Activated CD4-positive, alpha-beta T cell treated with anti-CD3 and anti-CD28 coated beads, Interleukin-2, amount 50 U/mL, for 16 hours (primary cell): ENCODE measurements at places on chromosomes 1 and 21.

DNA sequence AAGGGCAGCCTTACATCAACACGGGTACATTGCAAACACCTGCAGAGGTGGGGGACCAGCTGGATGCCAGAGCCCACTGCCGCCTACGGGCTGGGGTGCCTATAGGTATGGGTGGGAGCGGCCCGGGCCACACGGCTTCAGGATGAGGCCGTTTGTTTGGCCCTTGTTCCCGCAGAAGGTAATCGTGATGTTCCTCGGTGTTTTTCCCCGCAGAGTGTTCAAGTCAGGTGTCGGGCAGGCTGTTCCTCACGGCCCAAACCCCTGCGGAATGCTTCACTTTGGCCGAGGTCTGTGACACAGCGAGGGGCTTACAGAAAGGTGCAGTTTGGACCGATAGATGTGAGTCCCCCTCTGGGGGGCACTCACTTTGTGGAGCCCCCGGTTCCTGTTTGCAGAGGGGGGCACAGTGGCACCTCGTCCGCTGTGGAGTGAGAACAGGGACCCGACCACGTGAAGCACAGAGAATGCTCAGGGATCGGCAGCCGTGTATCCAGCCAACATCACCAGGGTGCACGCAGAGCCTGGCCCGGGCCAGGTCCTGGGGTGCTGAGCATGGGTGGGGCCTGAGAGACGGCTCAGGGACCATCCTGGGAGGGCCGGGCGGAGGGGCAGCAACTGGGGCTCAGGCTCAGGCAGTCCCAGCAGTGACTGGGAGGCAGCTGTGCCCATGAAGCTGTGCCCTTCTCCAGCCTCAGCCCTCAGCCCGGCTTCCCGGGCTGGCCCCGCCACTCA is 453 bp upstream of the TTLL10 start:
- no peak for DNase-seq

DNA sequence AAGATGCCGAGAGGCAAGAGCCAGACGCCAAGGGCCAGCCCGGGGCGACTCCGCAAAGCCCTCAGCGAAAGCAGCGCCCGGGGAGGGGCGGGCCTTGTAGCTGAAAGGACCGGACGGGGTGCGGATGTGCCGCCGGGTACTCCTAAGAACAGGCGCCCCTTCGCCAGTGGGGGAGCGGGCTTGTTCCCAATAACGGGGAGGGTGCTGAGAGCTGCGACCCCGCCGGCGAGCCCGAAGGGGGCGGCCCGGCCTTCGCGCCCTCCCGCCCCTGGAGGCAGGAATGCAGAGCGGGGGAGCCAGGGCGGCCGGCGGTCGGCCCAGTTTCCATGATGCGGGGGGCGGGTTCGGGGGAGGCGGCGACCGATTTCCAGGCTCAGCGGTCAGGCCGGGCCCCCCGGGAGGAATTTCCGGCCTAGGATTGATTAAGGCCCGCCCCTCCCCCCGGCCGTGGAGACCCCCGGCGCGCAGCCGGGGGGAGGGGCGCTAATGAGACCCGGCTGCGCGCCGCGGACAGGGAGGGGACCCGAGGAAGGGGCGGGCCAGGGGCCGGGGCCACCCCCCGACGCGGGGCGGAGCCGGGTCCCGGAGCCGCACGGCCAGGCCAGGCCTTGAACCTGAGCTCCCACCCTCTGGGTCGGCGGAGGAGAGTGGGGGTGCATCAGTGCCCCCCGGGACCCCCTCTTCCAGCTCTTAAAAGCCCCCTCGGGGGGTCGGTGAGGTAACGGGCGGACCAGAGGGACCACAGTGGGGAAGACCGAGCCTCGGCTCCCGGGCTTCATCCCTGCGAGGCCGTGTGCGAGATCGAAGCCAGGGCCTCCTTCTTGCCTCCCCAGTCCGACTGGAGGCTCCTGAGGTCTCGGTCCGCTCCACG is 898 bp upstream of the TMEM200B start:
- peak; percentile 48 for DNase-seq

DNA sequence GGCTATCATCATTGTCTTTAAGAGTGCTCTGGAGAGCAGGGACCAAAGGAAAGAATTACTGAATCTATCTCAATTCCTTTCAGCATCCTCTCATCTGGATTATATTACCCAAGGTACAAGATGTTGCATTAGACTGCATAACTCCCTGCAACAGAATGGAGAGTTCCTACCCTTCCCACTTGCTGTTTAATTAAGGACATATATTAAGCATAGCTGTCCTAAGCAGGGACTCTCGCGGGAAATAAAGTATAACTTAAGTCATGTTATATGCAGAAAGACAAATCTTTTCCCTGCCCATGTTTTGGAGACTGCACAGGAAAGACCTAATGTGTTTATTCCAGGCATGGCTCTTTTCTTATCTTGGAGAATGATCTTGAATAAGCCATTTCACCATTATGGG is 6.8 kb upstream of the JAM2 start:
- no peak for DNase-seq

DNA sequence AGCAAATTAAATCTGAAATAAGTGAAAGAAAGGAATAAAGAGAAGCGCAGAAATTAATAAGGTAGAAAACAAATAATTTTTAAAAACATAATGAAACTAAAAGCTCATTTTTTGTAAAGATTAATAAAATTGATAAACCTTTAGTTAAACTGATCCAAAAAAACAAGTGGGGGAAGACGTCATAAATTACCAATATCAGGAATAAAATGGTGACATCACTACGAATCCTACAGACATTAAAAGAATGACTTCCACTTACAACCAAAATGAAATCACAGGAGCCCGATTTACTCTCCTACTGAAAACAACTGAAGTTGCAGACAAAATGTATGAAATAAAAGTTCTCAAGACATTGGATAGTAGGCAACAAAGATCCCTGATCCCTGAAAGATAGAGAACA is 68.1 kb upstream of the IFFO2 start:
- no peak for DNase-seq

GRCh38 chr1:97806326-97806725 is 114.5 kb downstream of the DPYD start:
- no peak for DNase-seq
